ENCODE measurements at places on chromosomes 5 and 9.

DNA sequence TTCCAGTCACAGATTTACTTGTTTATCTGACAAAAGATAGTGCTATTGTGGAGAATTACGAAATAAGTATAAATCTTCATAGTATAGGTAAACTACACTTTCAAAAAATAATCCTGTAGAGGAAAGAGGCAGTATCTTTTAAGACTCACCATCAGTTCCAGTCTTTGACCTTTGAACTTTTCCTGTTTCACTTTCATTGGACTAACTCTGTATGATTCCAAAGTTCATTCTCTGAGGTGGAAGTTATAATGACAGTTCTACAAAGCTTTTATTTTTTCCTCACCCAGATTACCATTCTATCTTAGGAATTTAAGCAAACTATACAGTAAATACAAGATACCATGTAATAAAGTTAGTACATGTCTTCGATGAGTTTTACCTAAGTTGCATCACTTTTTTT, 901.3 kb upstream of the SEMA6A start:
- no peak for DNase-seq

GRCh38 chr5:83281176-83281575, 190.4 kb upstream of the VCAN start:
- no peak for DNase-seq

DNA sequence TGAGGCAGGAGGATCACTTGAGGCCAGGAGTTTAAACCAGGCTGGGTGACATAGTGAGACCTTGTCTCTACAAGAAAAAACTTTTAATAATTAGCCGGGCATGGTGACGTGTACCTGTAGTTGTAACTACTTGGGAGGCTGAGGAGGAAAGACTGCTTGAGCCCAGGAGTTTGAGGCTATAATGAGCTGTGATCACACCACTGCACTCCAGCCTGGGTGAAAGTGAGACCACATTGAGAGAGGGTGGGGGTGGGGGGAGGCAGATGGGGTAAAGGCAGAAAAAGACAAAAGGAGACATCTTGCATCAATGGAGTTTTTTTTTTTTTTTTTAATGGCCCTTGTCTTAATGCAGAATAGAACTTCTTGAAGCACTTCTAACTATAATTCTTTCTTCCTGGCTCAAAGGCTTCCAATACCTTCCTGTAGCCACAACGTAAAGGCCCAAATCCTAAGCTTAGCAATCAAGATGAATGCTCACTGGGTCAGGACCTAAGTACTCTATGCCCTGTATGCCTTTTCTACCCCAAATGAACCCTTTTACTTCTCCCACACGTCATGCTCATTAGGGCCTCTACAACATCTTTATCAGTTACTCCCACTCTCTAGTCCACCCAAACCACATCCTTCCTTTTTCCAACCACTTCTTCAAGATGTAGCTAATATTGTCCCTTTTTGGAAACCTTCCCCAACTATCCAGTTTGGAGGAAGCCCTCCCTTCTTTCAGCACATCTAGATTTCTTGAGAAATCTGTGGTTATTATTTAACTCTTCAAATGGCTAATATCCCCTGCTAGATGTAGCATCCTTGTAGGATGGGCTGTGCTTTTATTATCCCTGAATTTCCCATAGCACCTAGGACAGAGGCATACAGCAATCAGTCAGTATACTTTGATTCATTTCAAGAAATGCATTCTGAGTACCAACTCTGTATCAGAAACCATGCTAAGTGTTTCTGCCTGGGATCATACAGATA, 40.8 kb downstream of the CSF2 start:
- no peak for DNase-seq

- DNase-seq = no peak
Observed at GRCh38 chr9:26334706-26335105, 557.9 kb downstream of the CAAP1 start.

DNA sequence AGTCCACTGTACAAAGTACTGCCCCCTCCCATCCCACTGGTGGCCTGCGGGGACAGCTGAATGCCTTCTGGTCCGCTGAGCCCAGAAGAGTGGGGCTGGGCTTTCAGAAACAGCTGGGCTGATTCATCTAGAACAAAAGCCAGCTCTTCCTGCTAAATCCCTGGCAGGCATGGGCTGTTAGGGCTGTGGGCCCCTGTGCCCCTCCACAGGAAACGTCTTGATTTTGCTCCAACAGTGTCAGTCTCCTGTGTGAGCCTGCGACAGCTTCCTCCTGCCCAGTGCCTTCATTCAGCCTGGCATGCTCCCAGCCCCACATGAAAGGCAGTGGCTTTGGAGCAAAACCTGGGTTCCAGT, 6.9 kb upstream of the GSN start:
- no peak for DNase-seq

- peak; percentile 68 for DNase-seq
Observed at GRCh38 chr5:140175367-140176030, 511 bp downstream of the CYSTM1 start.

GRCh38 chr5:58804291-58804690, 221.4 kb downstream of the RAB3C start:
- DNase-seq = no peak

GRCh38 chr9:16898464-16898863, 28.0 kb upstream of the BNC2 start:
- DNase-seq = no peak

GRCh38 chr5:131328536-131329285, 64.9 kb downstream of the CDC42SE2 start:
- no peak for DNase-seq

DNA sequence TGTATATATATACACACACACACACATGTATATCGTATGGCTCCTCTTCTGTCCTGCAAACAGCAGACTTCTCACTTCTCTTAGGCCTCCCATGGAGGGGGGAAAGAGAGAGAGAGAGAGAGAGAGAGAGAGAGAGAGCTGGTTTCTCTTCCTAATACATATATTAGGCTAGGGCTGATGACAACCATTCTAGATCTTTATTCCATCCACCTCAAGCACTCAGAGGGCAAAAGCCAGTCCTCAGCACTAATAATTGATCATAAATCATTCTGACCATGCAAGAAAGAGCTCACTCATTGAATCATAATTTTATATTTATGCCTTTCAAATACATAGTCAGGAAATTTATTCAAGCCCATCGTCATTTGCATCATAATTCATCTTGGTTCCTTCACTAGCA, 47.0 kb downstream of the CFAP90 start:
- DNase-seq = no peak

DNA sequence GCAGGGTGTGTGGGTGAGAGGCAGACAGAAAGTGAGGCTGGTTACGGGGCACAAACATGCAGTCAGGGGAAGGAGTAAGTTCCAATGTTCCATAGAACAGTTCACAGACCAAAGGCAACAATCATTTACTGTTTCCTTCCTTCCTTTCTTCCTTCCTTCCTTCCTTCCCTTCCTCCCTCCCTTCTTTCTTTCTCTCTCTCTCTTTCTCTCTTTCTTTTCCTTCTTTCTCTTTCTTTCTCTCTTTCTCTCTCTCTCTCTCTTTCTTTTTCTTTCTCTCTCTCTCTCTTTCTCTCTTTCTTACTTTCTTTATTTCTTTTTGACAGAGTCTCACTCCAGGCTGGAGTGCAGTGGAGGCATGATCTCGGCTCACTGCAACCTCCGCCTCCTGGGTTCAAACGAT, 125.8 kb upstream of the LPCAT1 start:
- no peak for DNase-seq

- no peak for DNase-seq
Observed at GRCh38 chr5:149747141-149747832, 17.2 kb downstream of the PPARGC1B start.

DNA sequence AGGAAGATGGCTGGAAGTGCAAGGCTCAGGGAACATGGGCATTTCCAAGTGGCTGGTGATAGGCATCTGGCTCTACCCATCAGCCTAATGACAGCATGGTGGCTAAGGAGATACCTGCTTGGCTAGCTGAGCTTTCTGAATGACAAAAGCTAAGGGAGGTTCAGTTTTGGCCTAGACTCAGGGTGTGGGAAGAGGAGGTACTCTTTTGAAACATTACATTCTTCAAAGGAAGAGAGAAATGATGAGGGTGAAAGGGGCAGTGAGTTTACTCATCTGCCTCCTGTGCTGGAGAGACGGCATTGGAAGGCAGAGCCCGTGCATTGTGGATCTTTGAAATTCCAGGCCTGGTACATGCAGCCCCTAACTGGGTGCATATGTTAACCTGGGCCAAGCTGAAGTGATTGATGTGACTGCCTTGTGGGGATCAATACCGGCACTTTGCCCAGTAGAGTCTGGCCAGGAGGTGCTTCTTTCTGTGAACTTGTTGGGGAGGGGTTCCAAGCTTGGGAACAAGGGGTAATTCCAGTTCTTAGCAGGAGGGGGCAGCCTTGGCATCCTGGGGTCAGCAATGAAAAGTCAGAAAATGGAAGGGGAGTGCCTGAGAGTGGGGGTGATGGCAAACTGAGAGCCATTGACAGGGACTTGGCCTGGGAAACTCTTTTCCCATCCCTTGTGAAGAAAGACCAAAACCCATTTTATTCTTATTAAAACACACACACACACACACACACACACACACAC, 108.6 kb downstream of the ACER2 start:
- peak; percentile 16 for DNase-seq

GRCh38 chr9:126674365-126675146, 60.8 kb downstream of the LMX1B start:
- no peak for DNase-seq

DNA sequence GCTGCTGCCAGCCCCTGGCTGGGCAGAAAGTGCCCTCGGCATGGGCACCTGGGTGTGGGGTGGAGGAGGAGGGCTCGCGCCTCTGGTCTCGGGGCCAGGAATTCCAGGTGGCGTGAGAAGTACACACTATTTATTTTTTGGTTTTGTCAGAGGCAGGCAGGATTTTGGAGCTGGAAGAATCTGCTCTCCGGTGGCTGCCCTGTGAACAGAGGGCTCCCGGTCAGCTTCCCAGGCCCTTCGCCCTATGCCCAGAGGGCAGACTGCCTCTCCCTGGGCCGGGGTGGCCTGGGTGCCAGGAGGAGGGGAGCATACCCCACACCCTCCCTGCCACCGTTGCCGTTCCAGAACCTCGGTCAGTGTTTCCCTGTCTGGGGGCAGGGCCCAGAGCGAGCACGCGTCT, 8.3 kb downstream of the DOLPP1 start:
- no peak for DNase-seq

DNA sequence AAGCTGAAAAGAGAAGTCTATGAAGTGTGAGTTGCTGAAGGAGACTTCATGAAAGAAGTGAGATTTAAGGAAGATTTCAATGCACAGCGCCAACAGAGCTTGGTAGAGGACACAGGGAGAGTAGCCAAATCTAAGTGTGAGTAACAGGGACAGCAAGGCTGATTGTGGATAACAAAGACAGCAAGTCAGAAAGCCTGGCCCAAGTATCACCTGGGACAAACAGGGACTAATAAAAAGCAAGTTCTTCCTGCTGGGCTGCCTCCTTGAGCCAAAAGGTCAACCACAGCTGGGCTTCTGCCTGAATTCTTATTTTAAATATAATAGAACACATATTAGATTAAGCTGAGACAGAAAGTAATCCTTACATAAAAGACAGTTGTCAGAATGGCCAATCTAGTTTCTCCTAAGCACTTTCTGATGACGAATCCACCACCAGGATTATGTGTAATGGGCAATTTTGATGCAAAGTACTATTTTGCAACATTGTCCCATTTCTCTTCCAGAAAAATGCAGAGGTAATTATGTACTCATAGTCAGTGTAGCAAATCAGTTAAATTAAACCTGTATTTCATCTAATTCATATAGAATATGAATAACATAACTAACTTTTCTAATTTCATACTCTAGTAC, 73.8 kb downstream of the MAPKAP1 start:
- DNase-seq = no peak

- DNase-seq = no peak
Observed at GRCh38 chr5:1066676-1067075, 45.2 kb downstream of the SLC12A7 start.

DNA sequence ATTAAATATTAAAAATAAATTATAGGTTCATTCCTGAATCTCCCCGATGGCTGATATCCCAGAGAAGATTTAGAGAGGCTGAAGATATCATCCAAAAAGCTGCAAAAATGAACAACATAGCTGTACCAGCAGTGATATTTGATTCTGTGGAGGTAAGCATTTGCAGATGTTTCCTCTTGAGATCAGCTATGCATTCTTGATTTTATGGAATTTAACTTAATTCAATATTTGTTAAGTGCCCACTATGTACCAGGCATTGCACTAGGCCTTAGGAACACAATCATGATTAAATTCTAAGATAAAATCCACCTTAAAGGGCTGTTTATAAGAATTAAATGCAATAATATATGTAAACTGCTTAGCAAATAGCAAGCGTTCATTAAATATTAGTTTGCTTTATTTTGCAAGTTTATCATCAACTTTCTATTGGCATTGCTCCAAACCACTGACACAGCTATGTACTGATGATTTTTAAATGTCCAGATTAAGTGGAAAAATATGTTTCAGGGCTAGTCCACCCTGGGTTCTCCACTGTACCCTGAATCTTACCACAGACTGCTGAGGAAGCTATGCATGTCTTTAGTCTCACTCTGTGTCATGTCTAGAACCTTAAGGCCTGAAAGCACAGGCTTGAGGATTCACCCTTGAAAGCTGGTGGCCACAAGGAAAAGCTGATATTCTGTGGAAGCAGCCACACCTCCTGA, 33.2 kb downstream of the SLC22A4 start:
- DNase-seq = no peak

DNA sequence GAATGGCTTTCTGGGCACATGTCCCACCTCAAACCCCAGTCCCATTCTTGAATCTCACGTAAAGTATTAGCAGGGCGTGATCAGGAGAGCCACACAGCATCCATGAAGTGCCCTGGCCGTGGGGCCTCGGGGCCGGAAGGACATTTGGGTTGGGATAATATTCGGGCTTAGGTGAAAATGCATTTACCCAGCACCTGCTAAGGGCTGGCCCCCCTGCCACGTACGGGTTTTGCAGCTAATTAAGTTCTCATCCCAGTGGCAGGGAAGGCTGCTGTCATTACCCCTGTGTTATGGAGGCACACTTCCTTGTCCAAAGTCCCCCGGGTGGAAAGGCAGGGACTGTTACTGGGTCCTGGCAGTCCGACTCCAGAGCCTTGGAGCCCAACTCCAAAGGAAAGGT, 29.0 kb downstream of the ROPN1L start:
- DNase-seq = no peak

GRCh38 chr9:73719660-73720059, 568.0 kb downstream of the ANXA1 start:
- DNase-seq = no peak

GRCh38 chr5:93998951-93999455, 257.6 kb upstream of the POU5F2 start:
- DNase-seq = no peak

DNA sequence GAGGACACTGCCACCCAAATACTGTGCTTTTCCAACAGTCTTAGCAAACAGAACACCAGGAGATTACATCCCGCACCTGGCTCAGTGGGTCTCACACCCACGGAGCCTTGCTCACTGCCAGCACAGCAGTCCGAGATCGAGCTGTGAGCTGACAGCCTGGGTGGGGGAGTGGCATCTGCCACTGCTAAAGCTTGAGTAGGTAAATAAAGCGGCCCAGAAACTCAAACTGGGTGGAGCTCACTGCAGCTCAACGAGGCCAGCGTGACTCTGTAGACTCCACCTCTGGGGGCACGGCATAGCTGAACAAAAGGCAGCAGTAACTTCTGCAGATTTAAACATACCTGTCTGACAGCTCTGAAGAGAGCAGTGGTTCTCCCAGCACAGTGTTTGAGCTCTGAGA, 28.8 kb downstream of the EPB41L4A start:
- DNase-seq = no peak
